Epithelial cell of alveolus of lung (primary cell): ENCODE measurements at places on chromosomes 1 and 21. TPM values are rescaled to one million over a fixed set of nuclear protein-coding genes. Genes with fewer than 3 reads are reported as not detected.

The IQGAP3 gene
- total RNA-seq, result 4.2 and 22.8 TPM in 2 replicates

The PRR9 gene
- total RNA-seq, result not detected in 2 replicates

The DLGAP3 gene
- total RNA-seq, result under 0.01 and 0.08 TPM in 2 replicates

The KHDRBS1 gene
- total RNA-seq, result 95.3 and 161 TPM in 2 replicates

The SETSIP gene
- 0.26 TPM in 1 of 2 replicates, not detected in the other for total RNA-seq

The EPHA10 gene
- not detected in 2 replicates for total RNA-seq

The LRRC8C gene
- total RNA-seq, result 14.9 and 18.2 TPM in 2 replicates

The TRPM2 gene
- not detected in 2 replicates for total RNA-seq

The RNPEP gene
- total RNA-seq, result 71.9 and 73.8 TPM in 2 replicates

The PLA2G5 gene
- not detected in 2 replicates for total RNA-seq
